Stimulated activated memory B cell treated with anti-CD40 and anti-IgM and Interleukin-4, amounts not matched to agents 10 μg/mL and 1 μg/mL and 100 μg/mL, for 72 hours (primary cell): ENCODE measurements at places on chromosomes 6 and 20.

GRCh38 chr6:97947841-97948240 lies 664.8 kb upstream of the MMS22L start:
- ATAC-seq, result no peak

- no peak for ATAC-seq
Observed at GRCh38 chr6:31687860-31688693, 7.2 kb upstream of the LY6G5C start.

DNA sequence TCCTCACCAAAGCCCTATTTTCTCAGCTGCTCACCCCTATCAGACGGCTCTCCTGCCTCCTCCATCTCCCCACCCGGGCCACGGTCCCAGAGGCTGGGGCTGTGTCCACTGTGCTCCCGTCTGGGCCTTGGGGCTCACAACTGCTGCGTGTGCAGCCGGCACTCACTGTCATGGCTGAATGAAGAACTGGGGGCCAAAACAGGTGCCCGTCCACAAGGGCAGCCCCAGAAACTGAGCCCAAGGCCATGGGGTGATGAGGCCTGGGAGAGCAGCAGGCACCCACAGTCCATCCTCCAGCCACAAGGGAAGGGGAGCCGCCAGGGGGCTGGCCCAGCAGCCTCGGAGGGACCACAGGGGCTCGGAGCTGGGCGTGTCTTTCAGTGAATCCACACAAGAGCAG lies 159.5 kb downstream of the DLL1 start:
- ATAC-seq, result no peak

GRCh38 chr6:13445005-13445743 lies 42.2 kb downstream of the GFOD1 start:
- ATAC-seq, result no peak

DNA sequence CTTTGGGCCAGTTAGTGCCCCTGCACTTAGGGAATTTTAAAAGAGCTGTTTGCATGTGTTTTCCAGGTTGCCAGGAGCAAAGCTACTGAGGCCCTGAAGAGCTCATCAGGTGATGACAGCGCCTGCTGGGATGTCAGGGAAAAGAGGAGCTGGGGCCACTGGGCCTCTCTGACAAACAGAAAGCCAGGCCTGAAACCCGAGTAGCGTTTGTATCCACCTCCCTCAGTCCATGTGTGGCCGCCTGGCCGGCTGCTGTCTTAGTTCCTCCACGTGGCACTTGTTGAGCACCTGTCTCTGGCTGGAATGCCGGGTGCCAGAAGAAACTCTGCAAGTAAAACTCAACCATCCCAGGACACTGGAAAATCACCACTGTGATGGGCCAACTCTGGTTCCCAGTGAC lies 601.2 kb downstream of the CDH26 start:
- no peak for ATAC-seq

- ATAC-seq, result no peak
Observed at GRCh38 chr6:117666881-117667280, 8.4 kb upstream of the NUS1 start.

- no peak for ATAC-seq
Observed at GRCh38 chr20:35257175-35257909, 20.6 kb downstream of the MMP24OS start.

DNA sequence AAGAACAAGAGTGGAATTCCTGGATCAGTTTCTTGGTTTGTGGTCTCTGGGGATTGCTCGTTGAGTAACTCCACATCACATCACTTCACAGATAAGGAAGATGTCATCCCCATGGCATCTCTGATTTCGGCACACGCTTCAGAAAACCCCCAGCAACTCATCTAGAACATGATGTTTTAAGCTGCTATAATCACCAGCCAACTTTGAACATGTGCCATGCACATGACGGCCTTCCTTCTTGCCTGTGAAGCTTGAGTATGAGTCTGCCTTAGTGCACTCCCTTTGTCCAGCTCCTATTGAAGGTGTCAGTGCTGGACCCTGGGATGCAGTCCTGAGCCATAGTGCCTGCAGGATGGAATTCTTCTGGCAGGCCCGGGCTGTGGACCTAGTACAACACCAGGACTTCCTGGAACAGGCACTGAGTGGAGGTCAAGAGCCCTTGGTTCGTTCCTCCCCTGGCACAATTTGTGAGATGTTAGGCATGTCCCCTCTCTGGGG lies 231.5 kb upstream of the SUPT3H start:
- no peak for ATAC-seq

DNA sequence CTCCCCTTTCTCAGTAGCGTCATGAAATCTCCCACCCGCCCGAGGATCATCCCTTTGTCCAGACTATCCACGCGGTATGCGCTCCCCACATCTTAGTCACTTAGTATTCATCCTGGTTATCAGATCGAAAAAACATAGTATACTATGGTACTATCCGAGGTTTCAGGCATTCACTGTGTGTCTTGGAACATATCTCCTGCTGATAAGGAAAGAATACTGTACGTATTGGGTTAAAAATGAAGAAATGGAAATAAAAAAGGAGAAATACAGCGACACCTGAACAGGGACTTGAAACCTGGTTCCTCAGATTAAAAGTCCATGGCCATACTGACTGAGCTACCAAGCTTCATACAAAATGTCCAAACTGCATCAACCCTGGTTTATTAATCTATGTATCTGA lies 14.0 kb downstream of the HMGN4 start:
- ATAC-seq, result no peak

- no peak for ATAC-seq
Observed at GRCh38 chr20:48224533-48225050, 439.3 kb upstream of the SULF2 start.

DNA sequence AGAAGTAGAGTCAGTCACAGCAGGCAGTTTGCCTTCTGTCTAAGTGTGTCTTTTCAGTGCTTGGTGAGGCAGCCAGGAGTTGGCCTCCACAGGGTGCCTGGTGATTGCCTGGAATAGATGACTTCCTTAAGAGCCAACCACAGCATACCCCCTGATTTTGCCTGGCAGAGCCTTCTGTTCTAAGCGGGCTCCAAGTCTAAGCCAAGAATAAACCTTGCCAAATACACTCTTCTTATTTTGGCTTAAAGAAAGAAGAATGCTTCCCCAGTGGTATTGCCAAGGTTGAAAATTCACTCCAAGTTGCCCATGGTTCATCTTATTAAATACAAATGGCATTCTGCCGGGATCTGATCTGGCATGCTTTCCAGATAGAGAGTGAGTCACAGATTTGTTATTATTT lies 1424.8 kb upstream of the EYS start:
- ATAC-seq, result no peak

- ATAC-seq, result no peak
Observed at GRCh38 chr6:36195471-36196112, 952 bp upstream of the BRPF3 start.

GRCh38 chr20:19774135-19774933 lies 16.3 kb downstream of the RIN2 start:
- ATAC-seq, result no peak

DNA sequence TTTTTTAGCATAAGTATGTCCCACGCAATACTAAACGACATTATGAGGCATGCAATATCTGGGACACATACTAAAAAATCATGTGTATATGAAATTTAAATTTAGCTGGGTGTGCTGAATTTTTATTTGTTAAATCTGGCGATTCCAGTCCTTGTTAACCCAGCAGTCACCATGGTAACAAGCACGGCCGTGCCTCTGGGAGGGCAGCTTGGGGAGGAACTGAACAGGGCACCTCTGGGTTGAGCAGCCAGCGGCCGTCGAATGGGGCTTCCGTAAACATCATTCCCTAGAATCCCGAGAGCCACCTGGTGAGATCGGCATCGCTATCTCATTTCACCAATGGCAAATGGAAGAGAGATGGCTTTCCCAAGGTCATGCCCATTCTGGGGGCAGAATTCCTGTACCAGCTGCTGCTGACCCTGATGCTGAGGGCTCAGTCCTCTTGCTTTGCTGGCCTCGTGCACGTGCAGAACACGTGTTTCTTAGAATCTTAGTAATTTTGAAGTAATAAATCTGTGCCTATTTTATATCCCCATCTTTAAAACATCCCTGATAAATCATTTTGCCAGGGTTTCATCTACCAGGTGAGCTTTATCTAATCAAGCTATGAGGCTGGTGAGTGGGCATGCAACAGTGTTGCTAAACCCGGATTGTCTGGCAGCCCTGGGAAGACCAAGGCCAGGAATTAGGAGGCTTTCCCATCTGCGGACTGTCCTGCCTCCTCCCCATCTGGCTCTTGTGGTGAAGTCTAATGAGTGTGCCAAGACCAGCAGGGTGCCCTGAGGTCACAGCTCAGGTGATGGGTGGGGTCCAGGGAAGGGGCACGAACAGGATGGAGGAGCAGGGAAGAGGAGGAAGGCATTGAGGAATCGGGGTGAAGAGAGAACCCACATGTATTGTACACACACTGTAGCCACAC lies 85.1 kb downstream of the AGPAT4 start:
- ATAC-seq, result no peak

DNA sequence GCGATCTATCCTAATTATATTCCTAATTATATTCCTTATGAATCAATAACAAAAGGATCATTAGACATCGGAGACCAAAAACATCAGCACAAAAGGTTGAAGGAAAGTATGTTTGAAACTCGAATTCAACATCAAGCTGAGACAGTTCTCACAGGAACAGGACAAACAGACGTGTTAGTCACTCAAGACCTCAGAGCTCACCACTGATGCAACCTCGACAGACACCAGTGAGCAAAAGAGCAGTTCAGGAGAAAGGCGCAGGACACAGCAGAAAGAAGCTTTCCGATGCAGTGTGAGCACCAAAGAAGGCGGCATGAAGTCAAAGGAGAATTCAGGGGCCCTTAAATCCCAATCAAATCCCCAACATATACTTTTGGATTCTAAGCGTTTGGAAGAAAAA lies 6.3 kb upstream of the RAMACL start:
- no peak for ATAC-seq

DNA sequence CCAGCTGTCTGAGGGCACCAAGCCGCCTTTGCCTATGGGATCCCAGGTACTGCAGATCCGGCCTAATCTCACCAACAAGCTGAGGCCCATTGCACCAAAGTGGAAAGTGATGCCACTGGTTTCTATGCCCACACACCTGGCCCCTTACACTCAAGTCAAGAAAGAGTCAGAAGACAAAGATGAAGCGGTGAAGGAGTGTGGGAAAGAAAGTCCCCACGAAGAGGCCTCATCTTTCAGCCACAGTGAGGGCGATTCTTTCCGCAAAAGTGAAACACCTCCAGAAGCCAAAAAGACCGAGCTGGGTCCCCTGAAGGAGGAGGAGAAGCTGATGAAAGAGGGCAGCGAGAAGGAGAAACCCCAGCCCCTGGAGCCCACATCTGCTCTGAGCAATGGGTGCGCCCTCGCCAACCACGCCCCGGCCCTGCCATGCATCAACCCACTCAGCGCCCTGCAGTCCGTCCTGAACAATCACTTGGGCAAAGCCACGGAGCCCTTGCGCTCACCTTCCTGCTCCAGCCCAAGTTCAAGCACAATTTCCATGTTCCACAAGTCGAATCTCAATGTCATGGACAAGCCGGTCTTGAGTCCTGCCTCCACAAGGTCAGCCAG lies 283.0 kb downstream of the TSHZ2 start:
- no peak for ATAC-seq

- peak; percentile 91 for ATAC-seq
Observed at GRCh38 chr6:3157131-3157933, at the start of gene TUBB2A. TSS of gene TUBB2A (minus strand) at chr6:3157544. CDS start at chr6:3157463, 81 bp downstream.

DNA sequence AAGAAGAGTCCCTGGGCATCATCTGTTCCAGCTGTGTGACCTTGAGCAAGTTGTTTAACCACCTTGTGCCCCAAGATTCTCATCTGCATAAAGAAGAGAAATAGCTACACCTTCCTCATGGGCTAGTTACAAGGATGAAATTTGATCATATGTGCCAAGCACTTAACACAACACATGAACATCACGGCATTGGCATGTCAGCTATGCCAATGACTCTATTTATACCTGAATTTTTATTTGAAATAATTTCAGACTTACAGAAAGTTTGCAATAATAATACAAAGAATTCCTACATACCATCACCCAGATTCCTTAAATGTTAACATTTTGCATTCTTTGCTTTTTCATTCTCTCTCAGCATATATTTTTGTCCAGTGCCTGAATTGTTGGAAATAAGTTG lies 21.0 kb upstream of the TCF15 start:
- no peak for ATAC-seq

DNA sequence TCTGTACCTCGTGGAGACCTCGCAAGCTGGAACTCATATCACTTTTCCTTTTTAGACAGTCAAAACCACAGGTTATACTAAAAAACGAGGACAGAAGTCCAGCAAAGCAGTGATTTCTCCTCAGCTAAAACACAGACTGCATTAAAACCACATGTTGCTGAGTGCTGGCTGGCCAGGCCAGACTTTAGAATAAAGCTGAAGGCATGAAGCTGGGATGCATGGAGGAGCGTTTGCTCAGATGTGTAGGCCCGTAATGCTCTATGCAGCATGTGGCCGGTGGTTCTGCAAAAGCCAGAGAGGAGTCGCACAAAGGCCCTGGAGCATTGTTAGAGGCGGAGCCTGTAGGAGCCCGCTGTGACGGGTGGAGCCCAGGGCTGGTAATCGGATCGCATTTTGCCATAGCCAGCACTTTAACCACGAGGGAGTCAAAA lies 83.6 kb downstream of the SMOC2 start:
- no peak for ATAC-seq

DNA sequence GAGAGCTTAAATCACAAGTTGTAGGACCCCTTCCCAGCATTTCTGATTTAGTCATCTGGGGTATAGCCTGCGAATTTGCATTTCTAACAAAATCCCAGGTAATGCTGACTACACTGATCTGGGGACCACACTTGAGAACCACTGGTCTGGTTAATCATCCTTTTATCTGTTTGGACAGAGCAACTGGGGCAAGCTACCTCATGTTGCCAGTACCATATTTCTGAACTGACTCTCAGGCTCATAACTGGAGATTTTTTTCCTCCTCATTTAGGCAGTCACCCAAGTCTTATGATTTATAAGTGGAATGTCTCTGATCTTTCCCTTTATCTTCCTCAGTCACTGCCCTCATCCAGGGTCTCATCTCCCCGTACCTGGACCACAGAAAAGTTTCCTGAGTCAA lies 12.0 kb upstream of the GTF3C6 start:
- no peak for ATAC-seq

- ATAC-seq, result no peak
Observed at GRCh38 chr6:108744996-108745395, 103.2 kb upstream of the ARMC2 start.

DNA sequence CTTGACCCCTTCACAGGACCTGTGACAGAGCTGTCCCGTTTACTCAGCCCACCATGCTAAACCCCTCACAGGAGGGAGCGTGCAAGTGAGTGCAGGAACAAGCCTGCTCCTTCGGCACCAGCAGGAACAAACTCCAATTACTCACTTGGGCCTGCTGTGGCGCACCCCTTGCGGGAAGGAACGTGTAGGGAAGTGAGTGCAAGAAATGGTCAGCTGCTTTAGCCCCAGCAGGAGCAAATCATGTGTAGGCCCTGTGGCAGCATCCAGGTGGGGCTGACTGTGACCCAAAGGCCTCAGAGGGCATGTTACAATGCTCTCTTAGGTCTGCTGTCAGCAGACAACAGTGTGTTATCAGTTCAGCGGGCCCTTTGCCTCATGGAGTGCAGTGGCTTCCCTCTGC lies 574.4 kb downstream of the PRKN start:
- no peak for ATAC-seq

DNA sequence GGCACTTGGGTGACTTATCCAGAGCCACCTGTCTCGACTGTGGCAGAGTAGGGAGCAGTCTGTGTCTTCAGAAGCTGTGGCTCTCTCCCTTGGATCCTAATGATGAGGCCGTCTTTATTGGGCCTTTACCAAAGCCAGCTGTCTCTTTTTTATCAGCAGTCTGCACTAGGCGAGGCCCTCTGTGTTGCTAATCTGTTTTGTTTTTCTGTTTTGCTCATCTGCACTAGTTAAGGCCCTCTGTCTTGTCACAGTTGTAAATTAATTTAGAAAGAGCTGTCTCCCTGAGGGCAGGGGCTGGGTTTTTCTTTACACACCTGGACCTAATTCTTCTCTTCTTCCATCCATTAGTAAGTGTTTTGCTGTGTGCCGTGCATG lies 45.0 kb downstream of the CDS2 start:
- peak; percentile 4 for ATAC-seq

GRCh38 chr20:47258745-47259695 lies 97.5 kb downstream of the ZMYND8 start:
- peak; percentile 82 for ATAC-seq
